MM.1S (cell line): ENCODE measurements at places on chromosomes 7 and 10.

- DNase-seq = no peak
Observed at GRCh38 chr7:133699386-133699785, 427.8 kb upstream of the LRGUK start.

DNA sequence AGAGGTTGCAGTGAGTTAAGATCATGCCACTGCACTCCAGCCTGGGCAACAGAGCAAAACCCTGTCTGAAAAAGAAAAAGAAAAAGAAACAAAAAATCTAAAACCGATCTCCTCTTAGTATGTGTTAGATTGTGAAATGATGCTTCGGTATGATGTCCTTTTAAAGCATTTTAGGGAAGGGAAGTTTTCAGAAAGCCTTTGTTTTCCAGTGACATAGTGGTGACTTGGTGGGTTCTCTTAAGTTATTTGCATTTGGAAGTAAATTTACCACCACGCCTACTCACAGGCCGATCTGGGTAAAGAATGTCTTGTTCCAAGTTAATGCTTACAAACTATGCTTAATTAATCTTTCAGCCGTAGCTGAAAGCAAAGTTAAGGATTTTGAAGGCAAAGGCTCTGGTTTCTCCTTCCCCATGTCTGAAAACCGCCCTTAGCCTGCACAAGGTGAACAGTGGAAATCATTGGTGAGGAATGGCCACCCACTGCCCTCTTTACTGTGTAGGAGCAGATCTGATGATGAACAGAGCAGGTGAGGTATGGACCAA is 10.7 kb downstream of the MTURN start:
- no peak for DNase-seq

DNA sequence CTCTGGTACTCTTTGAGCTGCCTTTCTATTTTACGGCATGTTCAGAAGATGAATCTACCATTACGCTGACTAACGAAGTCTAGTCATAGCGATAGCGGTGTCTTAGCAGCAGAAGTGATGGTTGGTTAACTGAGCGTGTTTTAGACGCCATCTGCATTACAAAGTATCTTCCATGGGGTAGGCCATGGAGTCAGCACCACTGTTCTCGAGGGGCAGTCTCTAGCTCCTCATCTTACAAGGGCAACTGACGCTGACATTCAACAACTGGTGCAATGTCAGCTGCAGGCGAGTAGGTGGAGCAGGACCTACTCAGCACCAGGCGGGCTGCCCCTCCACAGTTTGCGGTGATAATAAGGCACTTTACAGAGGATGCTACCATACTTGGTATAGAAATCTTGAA is 88.7 kb downstream of the ADARB2 start:
- DNase-seq = no peak

DNA sequence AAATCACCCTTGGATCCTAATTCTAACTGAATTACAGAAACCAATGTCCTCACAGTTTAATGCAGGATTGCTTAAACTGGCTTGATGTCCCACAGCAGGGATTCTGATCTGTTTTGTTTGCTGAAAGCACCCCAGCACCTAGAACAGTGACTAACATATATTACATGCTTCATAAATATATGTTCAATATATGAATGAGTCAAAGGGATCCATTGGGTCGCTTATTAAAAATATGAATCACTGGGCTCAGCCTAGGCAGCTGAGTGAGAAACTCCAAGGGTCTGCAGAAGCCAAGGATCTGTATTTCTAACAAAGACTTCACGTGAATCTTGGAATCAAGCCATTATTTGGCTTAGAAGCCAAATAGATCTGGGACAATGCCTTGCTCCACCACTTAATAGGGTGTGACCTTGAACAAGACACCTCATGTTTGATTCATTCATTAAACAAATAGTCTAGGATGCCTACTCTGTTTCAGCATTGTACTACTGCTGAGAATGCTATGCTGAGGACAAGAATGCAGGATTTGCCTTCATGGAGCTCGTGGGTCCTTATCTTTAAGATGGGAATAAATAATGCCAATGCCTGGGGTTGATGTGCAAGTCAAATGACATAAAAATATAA is 103.4 kb upstream of the DLX6 start:
- no peak for DNase-seq

- DNase-seq = no peak
Observed at GRCh38 chr10:80373502-80373901, 16.9 kb downstream of the DYDC2 start.

DNA sequence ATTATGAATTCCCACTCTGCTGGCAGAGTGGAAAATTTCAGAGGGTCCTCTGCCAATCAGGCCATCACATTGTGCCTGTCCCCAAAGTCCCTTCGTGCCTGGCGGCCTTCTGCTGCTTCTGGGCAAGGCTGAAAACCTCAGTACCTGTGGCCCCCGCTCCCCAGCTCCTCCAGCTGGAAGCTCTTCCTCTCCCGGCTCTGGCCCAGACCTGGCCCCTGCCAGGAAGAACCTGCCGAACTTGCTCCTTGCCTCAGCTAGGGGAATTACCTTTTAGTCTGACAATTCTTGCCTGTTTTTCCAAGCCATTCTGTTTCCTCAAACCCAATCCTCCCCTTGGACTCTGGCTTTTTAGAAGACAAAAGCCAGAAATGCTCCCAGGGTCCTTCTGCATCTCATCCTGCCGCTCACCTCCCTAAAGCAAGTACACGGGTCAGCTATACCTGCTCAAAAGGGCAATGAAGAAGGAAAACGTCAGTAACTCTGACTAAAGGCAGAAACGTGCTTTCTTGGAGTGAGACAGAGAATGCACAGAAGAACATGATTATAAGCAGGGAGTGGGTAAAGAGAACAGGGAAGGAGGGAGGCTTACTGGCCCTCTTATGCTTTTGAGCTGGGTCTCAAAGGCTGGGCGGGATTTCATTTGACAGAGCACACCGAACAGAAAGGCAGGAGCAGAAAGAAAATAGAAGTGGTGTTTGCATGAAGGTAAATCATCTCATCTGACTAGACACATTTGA is 28.1 kb upstream of the TRIL start:
- DNase-seq = no peak

- no peak for DNase-seq
Observed at GRCh38 chr10:124603376-124604213, 140.6 kb downstream of the FAM53B start.

DNA sequence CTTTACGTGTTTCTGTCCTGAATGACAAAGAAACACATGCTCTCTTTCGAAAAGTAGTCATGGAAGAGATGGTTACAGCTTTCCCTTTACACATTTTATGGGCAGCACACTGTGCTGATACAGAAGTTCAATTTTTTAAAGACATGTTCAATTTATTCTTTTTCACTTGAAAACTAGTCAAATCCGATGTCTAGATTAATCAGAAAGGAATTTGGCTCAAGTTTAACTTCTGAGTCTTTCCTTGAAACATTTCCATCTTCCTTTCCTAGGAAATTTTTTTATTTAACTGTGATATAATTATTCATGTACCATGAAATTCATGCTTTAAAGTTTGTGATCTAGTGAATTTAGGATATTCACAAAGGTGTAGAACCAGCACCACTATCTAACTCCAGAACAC is 360.1 kb downstream of the TNS3 start:
- no peak for DNase-seq

- DNase-seq = no peak
Observed at GRCh38 chr10:22560913-22561239, 153.5 kb downstream of the PIP4K2A start.

DNA sequence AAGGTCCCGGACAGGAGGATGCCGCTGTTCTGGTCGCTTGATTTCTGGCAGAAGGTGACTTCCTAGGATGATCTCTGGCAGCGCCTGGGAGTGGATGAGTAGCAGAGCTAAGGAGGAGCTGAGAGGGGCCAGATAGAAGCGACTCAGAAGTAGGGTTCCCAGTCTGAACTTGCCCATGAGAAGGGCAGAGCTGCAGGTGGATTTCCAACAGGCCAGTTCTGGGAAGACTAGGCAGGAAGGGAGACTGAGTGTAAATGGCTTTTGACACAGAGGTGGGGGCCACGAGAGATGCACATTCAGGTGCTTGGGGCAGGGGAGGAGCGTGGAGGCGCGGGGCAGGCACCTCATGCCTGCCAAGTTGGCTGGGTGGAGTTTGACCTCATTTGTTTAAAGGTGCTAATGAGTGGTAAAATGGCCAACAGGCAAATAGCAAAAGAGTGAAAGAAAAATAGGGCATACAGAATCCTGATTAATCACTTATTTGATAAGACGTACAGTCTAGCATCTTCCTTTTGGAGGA is 58.8 kb downstream of the SHH start:
- DNase-seq = no peak

DNA sequence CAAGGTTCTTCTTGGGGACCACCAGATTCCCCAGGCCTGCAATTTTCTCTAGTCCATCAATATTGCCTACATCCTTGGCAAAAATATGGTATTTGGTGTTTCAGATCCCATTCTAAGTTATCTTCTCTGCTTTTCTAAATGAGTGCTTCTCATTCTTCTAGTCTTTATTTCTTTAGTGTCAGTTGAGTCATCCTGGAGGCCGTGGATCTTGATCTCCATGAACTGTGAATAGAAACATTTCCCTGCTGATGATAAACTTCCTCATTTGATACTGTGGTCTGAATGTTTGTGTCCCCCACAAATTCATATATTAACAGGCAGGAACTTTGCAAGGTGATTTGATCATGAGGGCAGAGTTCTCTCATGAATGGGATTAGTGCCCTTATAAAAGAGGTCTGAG is 779.3 kb downstream of the INHBA start:
- DNase-seq = no peak

GRCh38 chr10:9719246-9719645 is 1298.4 kb upstream of the CELF2 start:
- DNase-seq = no peak

DNA sequence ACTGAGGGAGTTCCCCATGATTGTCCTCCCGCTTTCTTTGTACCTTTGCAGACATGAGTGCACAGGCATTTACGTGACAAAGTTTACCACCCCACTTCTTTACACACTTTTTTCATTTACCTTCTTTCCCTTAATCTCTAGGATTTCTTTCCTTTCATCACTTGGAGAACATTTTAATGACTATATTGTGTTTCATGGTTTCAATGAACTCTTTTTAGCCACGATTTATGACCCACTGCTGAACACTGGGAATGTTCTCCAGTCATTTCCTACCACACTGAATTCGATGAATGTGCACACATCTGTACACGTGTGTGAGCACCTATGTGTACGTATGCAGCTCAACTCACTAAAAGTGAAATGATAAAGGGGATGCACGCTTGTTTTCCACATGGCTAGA is 371.7 kb upstream of the IGFBP3 start:
- DNase-seq = no peak

DNA sequence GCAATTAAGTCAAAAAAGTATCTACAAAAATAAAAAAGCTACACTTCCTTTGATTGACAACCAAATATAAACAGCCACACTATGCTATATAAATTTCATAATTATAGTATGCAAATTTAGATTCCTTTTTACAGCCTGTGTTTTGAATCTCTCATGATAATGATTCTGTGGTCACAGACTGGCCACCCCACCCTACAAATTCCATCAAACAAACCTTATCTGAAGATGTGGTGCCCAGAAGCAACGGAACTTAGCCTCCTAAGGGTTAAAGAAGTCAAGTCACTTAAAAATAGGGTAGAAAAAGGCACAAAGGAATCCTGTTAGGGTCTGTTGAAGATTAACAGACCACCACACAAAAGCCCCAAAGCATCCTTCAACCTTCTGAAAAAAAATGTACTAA is 351.8 kb downstream of the INHBA start:
- DNase-seq = no peak

DNA sequence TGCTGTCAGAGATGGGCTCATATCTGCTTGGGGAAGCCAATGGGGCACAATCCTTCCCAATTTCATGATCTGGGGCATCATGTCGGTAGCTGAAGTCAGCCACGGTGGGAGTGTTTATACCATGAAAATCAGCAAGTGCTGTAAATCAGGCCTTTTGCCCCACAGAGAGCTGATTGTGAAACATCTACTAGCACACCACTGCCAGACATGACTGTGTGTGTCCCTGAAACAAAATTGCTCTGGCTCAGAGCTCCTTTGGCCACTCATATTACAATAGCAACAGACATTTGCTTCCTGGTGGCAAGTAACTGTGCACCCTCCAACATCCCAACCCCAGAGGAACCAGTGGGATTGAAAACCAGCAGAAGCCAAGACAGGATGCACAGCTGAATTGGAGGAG is 23.7 kb downstream of the GPR26 start:
- no peak for DNase-seq

DNA sequence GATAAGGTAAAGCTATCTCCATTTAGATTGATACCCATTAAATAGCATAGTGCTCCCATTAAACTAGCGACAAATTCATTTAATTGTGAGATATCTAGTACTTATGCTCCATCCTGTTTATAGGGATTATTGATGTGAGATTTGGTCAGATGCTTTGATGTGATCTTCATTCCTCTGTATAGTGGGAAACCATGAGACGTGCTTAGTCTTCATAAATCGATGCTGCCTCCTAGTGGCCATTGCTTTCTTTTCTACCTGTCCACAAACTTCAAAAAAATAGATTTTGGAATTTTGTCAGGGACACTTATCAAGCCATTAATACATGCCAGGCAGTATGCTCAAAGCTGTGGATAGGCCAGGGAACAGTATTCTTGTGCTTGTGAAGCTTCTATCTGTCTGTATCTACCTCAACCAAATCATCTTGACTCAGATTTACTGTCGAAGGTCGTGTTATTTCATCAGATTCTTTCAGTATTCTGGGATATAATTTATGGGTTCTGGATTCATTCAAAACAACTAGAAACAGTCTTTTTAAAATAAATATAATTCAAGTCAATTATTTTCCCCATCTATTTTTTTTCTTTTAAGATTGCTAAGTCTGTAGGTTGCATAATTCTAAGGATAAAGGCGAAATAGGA is 12.0 kb downstream of the LSM8 start:
- peak; percentile 69 for DNase-seq

DNA sequence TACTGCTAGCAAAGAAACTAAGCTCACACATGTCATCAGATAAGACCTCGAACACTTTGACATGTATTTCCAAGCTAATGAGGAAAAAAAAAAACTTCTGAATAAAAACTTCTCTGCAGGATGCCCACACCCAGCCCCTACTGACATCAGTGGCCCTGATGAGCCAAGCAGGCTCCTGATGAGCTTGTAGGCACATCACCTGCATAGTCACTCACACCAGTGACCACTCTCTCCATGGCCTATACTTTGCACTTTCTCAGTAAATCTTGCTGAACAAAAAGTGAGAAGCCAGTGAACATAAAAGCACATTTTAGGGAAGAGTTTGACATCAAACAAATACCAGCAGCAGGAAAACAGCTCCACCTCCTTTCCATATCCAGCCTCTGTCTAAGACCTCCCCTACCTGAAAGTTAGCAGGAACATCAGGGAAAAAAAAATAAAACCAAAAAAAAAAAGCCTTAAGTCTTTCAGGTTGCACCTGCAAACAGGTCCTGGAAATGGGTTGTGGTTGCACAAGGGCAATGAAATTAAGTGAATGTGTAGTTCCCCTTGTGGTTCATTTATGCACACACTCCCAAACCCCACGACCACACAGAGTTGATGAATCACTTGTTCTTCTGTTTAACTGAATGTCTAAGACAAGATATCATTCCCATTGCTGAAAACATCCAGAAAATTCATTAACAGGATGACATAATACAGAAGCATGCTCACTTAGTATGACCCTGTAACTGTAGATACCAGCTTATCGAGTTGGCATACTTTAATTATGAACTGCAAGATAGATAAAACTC is 205.2 kb upstream of the PDE1C start:
- no peak for DNase-seq

- no peak for DNase-seq
Observed at GRCh38 chr7:101216001-101216859, 1.2 kb downstream of the PLOD3 start.

- DNase-seq = no peak
Observed at GRCh38 chr7:46486256-46487206, 565.5 kb upstream of the IGFBP3 start.

- DNase-seq = no peak
Observed at GRCh38 chr7:123749537-123749857, 694 bp upstream of the WASL start.
